ENCODE measurements at places on chromosomes 1 and 21. TPM values are rescaled to one million over a fixed set of nuclear protein-coding genes. Genes with fewer than 3 reads are reported as not detected.

GRCh38 chr1:235549351-235550139 is 45.3 kb upstream of the B3GALNT2 start:
- DNase-seq = no peak

DNA sequence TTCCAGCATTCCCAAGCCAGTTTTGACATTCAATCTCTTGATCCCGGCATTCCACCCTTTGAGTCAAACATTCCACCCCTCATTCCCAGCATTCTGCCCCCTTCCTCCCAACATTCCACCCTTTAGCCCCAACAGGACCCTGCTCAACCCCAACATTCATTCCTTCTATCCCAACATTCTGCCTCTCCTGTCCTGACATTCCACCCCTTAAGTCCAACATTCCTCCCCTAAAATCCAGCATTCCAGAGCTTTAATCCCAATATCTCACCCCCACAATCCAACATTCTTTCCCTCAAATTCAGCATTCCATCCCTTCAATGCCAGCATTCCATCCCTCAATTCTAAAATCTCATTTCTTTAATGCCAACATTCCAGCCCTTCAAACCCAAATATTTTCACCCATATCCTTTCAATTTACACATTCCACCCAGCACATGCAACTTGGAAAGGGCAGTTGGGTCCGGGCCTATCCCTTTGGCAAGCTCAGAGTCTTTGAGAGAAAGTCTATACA is 22.9 kb downstream of the DDX20 start:
- no peak for DNase-seq

DNA sequence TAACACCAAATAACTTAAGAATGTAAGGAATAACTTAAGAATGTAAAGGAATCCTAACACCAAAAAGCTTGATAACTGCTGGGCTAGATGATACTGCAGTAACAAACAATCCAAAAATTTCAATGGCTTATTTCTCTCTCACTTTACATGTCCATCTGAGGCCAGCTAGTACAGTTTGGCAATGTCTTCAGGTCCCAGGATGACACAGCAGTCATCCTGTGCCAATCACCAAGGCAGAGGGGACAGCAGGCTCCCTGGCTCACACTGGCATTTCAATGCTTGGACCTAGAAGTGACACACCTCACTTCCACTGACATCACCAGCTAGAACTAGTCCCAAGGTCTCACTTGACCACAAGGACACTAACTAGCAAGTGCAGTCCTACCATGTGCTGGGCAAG is 15.3 kb downstream of the DNAJC11 start:
- DNase-seq = no peak

Gene IGSF9
- 3.7 TPM for total RNA-seq

- no peak for DNase-seq
Observed at GRCh38 chr1:71393301-71393700, 312.5 kb upstream of the ZRANB2 start.

Gene COL16A1
- 178 TPM for total RNA-seq

GRCh38 chr1:219906924-219907771 is 21.2 kb downstream of the SLC30A10 start:
- no peak for DNase-seq

GRCh38 chr1:44523593-44524591 is 118.8 kb downstream of the RNF220 start:
- no peak for DNase-seq

GRCh38 chr1:55053265-55053954 is 14.1 kb downstream of the PCSK9 start:
- no peak for DNase-seq

- DNase-seq = no peak
Observed at GRCh38 chr21:43930074-43930847, 65.2 kb downstream of the AGPAT3 start.

- no peak for DNase-seq
Observed at GRCh38 chr1:23902321-23903278, 10.6 kb downstream of the CNR2 start.

Gene FAM177B
- total RNA-seq = not detected

DNA sequence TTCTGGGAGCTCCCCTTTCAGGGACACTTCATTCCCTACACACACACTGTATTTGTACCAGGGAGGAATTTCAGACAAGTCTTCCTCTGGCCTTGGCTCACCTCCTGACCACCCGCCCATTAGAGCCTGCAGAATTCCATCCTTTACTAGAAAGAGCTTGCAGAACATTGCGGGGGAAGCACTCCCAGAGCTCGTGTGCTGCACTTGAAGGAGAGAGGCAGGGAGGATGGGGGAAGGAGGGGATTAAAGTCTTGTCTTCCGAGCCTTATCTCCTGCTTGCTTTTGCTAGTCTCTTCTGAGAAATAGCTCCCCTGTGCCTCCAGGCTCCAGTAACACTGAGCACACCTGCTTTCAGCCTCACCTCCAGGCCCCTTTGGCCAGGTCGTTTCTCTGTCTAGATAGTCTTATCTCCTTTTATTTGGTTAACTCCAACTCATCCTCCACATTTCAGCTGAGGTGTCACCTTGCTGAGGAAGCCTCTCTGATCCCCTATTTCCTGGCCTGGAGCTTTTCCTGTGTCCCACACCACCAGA is 62.0 kb downstream of the PCNX2 start:
- DNase-seq = no peak

- DNase-seq = no peak
Observed at GRCh38 chr1:56056438-56057287, 522.7 kb downstream of the PLPP3 start.

DNA sequence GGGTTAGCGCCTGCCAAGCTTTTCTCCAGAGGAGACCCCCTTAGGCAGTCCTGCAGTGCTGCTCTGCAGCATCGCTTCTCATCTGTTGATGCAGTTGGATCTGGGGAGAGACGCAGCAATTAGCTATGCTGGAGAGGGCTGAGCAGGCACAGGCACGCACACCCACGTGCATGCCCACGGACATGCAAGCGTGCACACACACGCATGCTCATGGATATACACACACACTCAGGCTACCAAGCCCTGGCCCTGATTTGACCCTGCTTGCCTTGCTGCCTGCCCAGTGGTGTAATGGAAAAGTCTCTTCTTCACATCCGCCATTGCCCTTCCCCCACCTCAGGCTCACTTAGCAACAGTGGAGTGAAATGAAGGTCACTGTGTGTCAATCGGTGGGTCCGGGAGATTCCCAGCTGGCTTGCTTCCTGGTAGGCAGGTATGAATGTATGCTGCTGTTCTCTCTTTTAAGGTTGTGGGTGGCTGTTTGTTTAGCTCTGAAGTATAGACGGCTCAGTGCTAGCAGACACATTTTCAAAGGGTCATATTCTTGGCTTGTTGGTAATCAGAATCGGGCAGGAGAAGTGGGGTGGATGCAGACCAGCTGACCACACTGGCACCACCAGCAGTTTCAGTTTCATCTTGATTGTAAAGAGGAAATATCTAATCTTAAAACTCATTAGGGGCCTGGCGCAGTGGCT is 9.5 kb downstream of the ATP1B1 start:
- DNase-seq = no peak

- no peak for DNase-seq
Observed at GRCh38 chr1:25587290-25587689, 29.3 kb upstream of the MAN1C1 start.

GRCh38 chr1:2950926-2951305 is 70.4 kb upstream of the ACTRT2 start:
- DNase-seq = no peak

DNA sequence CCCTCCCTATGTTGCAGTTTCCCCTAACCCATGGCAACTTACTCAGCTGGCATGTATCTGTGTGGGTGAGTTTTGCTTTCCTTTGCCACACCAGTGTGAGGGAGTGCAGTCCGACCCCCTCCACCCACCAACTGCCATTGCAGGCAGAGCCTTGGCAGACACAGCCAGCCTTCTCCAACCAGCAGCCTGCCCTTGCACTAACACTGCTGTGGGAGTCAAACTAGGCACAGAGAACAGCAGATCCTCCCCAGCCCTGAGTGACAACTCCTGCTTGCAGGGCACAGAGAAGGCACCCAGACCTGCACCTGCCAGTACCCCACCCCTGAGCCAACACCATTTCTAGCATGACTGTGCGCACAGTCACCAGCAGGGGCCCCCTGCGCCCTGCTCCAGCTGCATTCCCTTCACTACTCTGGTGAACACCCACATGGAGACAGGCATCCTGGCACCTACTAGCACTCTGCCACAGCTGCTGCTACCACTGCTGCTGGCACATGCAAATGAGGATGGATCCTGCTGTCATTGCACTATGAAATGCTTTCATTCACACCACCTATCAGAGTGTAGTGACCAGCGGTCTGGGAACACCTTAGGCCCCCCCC is 98.4 kb downstream of the MAGI3 start:
- peak; percentile 13 for DNase-seq

Gene OR2T29
- not detected for total RNA-seq

- no peak for DNase-seq
Observed at GRCh38 chr1:162380061-162380846, 1.3 kb upstream of the C1orf226 start.

Gene BRDT
- total RNA-seq = not detected

- no peak for DNase-seq
Observed at GRCh38 chr1:116769561-116769977, 15.3 kb downstream of the CD2 start.

- DNase-seq = peak; percentile 61
Observed at GRCh38 chr1:20376880-20377494, 86.3 kb downstream of the VWA5B1 start.

All from ovary (tissue), 10 donors.